Activated CD4-positive, alpha-beta T cell treated with anti-CD3 and anti-CD28 coated beads, Interleukin-2, amount 10 ng/mL, durations not matched to agents 24 days and 14 days (primary cell): ENCODE measurements at places on chromosomes 4 and X.
A peak's percentile ranks its signal among the peaks of the same experiment; 100 is the strongest.

GRCh38 chrX:47562615-47563243, 1.7 kb downstream of the ARAF start:
- DNase-seq, result peak; percentile 79

- peak; percentile 82 for DNase-seq
Observed at GRCh38 chrX:44344194-44344593, 722 bp upstream of the EFHC2 start.

DNA sequence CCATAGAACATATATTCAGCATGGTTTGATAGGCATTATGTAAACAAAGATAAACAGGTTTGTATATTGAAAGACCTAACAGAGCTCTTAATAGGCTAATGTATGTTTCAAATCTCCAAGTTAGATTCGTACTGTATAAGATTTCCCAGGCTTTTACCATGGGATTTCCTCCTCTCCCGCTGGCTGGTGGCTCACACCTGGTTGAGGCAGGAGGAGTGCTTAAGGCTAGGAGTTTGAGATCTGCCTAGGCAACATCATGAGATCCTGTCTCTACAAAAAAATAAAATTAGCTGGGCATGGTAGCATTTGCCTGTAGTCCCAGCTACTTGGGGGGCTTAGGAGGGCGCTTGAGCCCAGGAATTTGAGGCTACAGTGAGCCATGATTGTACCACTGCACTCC, 5.4 kb downstream of the CPE start:
- DNase-seq, result no peak

- DNase-seq, result no peak
Observed at GRCh38 chr4:33626221-33626620, 2618.1 kb downstream of the ARAP2 start.

DNA sequence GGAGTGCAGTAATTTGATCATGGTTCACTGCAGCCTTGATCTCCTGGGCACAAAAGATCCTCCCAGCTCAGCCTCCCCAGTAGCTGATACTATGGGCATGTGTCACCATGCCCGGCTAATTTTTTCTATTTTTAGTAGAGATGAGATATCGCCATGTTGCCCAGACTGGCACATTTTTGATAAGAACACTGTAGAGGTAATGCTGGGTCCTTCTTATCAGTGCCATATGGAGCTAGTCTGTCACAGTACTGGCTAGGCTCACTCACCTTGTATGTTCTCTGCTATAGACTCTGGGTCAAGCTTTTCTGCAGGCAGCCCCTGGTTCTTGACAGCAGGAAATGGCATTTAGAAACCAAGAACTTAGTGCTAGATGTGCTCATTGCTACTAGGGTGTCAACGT, 53.9 kb downstream of the BCOR start:
- no peak for DNase-seq

- DNase-seq, result no peak
Observed at GRCh38 chr4:82398263-82398662, 24.5 kb upstream of the HNRNPD start.
